ENCODE measurements at places on chromosomes 4 and X.

DNA sequence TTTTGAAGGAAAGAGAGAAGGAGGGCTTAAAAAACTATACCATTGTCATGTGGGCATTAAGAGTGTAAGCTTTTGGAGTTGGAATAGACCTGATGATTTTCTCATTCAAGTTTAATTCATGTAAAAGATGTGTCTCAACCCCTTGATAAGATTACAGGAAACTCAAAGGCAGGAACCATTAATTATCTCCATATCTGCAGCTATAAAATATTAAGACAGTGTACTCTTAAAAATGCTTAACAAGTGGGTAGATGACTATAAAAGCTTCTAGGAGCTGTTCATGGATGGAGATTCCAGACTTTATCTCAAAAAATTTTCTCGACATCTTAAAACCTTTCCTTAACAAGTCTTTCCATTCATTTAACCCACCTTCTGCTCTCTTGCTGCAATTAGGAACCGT, 208.3 kb downstream of the PALLD start:
- no peak for DNase-seq

DNA sequence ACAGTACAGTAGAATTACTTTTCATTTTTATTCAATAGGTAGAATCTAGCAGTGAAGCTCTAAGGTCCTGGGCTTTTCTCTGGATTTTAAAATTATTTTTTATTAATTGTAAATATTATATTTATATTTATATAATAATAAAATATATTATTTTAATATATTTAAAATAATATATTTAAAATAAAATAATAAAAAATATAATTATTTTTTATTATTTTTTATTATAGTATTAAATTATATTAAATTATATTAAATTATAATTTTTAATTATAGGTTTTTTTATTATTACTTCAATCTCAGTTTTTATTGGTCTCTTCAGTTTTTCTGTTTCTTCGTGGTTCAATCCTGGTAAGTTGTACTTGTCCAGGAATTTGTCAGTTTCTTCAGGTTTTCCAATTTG, 49.7 kb upstream of the PABPC4L start:
- no peak for DNase-seq

DNA sequence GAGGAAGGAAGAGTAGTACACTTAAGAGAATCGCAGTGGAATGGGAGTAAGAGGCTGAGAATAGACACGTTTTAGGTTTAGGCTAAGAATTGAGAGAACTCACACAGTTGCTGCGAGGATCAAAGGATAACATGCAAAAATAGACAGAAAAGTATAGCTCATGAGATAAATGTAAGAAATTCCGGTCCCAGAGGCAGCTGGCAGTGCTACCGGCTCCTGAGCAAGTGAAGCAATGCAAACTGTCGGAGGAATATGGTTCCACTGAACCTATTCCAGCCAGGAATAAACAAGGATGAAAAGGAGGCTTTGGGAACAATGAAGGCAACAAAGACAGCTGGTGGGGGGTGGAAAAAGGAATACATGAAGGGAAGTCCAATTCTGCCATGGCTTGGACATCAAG, 191.8 kb downstream of the QDPR start:
- DNase-seq, result no peak

DNA sequence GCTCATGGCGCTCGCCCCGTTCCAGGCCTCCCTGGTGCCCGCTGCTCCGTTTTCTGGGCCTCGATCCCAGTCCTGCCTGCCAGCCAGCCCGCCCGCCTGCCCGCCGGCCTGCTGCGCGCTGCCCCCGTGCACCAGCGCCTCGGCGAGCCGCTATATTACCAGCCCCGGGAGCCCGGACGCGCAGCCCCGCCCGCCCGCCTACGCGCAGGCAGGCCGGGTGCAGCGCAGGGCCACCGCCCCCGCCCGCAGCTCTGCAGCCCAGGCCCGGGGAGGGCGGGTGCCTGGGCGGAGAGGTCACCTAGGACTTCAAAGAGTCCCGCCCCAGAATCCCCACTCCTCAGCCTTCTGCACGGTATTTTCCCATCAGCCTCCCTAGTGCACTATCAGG, at the start of gene MAOB:
Gene MAOB (minus strand): TSS at position 157 of the 388 bp plus-strand sequence. CDS start 151 bp downstream, at position 6.
- no peak for DNase-seq

DNA sequence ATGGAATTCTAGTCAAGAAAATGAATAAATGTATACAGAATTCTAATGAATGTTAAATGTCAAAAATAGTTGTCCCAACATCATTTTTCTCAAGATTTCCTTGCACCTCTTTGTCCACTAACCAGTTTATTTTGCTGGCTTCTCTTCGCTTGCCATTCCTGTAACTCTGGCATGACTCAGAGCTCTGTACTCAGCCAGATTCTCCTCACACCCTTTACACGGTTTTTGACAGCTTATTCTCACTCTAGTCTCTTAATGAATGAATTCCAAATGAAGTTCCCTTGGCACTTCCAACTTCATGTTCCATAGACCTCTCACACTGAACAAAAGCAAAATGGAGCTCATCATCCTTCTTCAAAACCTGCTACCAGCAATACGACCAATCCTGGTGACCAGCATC, 419.3 kb upstream of the SLIT2 start:
- no peak for DNase-seq

- DNase-seq, result no peak
Observed at GRCh38 chrX:12149670-12150407, 11.6 kb downstream of the FRMPD4 start.

GRCh38 chr4:112813790-112814189, 176.8 kb downstream of the LARP7 start:
- DNase-seq, result no peak

DNA sequence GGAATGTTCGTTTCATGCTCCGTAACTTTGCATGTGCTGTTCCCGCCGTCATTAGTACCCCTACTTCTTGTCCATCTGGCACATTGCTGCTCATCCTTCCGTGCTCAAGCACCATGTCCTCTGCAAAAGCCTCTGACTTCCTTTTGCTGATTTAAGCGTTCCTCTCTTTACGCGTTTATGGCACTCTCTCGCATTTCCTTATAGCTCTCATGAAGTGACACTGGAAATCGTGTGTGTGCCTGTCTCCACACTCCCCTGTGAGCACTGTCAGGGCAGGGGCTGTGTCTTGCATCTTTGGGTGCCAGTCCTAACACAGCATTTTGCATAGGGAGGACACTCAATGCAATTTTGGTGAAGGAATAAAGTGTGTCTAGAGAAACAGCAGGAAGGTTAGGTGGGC, 210.6 kb upstream of the FAT1 start:
- no peak for DNase-seq

- DNase-seq, result no peak
Observed at GRCh38 chrX:11267425-11267824, 25.8 kb upstream of the AMELX start.

DNA sequence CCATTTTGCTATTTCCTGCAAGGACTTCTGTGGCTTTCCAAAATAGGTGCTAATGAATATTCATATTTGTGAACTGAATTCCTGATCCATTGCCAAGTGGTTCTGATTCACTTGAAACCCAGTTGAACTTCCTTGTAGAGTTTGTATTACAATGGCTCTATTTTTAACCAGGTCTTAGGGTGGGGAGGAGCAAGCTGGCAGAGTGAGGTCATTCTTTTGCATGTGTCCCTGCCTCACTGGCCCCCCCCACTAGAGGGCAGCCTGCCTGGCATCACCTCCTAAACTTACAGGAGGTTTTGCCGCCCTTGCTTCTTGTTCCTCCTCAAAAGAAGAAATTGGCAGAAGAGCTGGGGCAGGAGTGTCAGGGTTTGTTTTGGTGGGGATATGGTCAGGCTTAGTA, 10.5 kb downstream of the PTTG2 start:
- DNase-seq, result no peak

GRCh38 chrX:40145923-40146261, 48.1 kb upstream of the BCOR start:
- no peak for DNase-seq

- no peak for DNase-seq
Observed at GRCh38 chr4:186082221-186082620, 13.3 kb downstream of the TLR3 start.

- DNase-seq, result no peak
Observed at GRCh38 chr4:90187148-90187884, 60.1 kb downstream of the CCSER1 start.

DNA sequence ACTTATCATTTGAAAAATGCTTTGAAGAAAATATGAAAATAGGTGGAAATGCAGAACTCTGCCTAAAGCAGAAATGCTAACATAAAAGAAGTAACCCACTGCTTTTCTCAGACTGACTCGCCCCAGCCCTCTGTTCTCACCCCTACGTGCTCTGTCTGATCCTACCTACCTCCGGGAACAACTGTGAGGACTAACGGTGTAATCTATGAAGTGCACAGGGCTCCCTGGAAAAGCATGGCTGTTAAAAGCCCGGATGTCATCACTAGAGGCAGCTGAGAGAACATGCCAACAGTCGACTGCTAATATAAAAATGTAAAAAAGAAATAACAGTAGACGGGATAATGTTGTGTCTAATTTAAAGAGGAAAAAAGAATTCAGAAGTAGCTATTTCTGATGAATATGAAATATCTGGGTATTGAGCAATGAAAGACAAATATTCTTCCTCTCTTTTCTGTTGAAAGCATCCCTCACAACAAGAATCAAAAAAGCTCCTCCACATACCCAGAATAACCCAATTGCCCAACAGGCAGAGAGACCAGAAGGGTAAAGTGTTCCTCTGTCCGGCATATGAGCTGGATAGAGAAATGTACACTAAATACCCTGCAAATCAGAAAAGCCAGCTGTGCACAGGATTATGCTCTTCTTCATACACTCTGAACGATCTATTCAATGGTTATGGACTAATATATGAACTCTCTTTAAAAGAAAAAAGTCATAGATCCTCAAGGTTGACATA, 130.7 kb downstream of the TSPAN5 start:
- no peak for DNase-seq

Measured in GM19239 (cell line).